Tibial nerve (tissue), 4 donors: ENCODE measurements at places on chromosomes 2 and 18.

DNA sequence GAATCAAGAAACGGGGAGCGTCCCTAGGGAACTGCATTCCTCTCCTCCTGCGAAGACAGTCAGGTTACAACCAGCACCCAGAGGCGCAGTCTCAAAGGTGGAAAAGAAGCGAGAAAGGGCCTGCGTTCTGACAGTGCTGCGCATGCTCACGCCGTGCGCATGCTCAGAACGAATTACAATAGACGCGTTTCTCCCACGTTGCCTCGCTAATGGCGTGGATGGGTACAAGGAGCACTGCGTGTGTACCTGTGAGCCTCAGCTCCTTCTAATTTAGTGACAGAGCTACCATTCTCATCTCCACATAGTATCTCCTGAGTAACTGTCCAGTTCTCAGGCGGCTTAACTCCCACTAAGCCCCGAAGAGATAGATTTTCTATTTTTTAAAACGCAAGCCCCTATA, 448.8 kb downstream of the TXNL1 start:
- no peaks in the 10 kb centered on the region for H3K36me3 ChIP-seq
- no peaks in the 10 kb centered on the region for H3K27me3 ChIP-seq
- DNase-seq = no peak

DNA sequence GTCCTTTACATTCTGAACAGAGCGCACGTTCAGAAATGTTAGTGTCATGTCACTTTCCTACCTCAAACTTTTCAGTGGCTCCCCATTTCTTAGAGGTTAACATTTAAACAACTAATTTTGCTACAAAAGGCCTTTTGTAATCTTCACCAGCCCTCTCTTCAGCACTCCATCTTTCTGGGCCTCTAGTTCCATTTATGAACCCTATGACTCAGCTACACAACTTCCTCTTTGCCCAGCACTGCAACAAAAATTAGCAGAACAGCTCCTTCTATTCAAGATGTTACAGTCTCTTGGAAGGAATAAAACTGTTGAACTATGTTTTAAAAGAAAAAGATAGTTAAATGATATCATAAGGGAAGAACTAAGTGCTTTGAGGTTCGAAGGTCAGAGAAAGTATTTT, 139.9 kb downstream of the VWC2L start:
- no peaks in the 10 kb centered on the region for H3K4me1 ChIP-seq
- no peak overlapping the region for H3K27ac ChIP-seq
- H3K4me3 ChIP-seq = no peak overlapping the region
- H3K27me3 ChIP-seq = no peaks in the 10 kb centered on the region
- no peaks in the 10 kb centered on the region for H3K36me3 ChIP-seq

GRCh38 chr2:63743982-63744966, 97.4 kb upstream of the UGP2 start:
- H3K4me1 ChIP-seq = no peaks in the 10 kb centered on the region
- no peak overlapping the region for H3K4me3 ChIP-seq
- no peak for DNase-seq

DNA sequence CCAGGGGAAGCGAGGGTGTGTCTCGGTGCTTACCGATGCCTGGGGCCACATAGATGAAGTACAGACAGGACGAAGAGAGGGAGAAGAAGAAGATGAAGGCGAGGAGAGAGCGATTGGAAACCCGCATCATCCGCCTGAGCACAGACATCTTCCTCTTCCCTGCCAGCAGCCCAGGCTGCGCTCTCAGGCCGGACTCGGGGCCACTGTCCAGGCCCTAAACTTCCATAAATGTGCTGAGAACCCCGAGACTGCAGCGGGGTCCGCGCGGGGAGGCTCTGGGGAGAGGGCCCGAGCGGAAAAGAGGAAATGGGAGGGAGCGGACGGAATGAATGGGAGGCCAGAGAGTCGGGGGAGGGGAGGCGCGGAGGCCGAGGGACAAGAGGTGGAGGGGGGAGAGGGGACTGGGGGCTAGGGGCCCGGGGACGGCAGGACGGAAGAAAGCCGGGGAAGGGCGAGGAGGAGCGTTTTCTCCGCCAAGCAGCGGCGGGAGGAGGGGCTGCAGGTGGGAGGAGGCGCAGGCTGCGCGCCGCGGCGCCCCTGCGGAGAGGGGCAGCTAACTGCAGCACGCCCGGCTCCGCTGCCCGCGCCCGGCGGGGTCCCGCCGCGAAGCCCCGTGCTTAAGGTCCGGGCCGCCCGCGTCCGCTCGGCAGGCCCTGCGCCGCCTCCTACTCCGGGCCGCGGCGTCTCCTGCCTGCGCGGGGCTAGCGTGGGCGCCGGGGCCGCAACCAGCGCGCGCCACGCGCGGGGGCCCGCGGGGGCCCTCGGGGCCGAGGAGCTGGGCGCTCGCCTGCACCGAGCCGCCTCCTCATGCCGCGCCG, at the start of gene B4GALT6:
Gene B4GALT6, minus strand, starts transcription at position 303 of the 818 bp plus-strand sequence. Its CDS starts 155 bp downstream, at position 148.
- no peak for DNase-seq
- H3K36me3 ChIP-seq = no peaks in the 10 kb centered on the region
- peak within 1 kb of the TSS; percentile 45 for H3K4me3 ChIP-seq
- H3K27ac ChIP-seq = no peak within 1 kb of the TSS
- H3K4me1 ChIP-seq = no peaks in the 10 kb centered on the region

DNA sequence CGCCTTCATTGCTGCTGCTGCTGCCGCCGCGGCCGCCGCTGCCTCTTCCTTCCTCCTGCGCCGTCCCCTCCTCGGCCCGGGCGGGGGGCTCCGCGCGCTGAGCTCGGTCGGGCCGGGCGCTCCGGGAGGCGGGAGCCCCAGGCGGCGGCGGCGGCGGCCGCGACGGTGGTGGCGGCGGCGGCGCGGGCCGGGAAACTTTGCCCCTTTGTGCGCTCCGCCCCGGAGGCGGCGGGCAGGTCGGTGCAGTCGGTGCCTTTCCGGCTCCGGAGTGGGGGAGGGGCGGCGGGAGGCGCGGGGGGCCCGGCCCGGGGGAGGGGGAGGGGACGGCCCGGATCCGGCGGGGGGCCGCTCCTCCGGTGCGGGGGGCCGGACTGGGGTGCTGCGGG, 205 bp downstream of the TET3 start:
- no peaks in the 10 kb centered on the region for H3K36me3 ChIP-seq
- H3K27ac ChIP-seq = no peak overlapping the region
- H3K4me3 ChIP-seq = no peak overlapping the region
- H3K4me1 ChIP-seq = peaks cover 62% of the 10 kb centered on the region

DNA sequence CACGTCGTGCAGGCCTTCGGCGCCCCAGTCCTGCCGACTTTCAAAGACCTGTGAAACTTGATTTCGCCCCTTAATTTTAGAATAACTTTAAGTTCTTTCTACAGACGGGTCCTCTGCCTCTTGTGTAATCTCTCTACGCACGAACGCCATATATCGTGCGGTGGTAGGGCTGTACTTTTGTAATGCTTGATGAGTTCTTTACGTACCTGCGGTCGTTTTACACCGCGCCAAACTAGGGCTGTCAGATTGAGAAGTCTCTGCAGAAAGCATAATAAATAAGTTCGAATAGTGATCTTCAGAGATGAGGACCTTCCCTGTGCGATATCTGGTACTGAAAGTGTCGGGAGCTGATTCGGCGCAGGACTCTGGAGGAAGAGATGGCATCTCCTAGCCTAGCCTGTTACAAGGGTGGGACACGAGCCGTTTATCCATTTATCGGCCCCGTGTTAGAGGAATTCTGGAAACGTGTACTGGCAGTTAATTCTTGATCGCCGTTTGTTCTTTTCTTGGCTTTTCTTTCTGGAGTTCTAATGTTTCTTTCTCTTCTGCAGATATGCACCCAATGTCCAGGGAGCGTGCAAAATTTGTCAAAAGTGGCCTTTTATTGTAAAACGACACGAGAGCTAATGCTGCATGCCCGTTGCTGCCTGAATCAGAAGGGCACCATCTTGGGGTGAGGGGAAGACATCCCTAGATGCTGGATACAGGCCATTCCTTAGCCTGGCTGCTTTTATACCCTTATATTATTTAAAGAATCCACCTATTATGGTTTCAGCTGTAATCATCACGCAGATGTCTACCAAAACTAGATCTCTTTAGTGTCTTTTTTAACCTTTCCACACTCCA, 781 bp upstream of the SLC5A6 start:
- no peak for DNase-seq
- H3K27ac ChIP-seq = peak overlapping the region; percentile 89
- no peaks in the 10 kb centered on the region for H3K27me3 ChIP-seq

DNA sequence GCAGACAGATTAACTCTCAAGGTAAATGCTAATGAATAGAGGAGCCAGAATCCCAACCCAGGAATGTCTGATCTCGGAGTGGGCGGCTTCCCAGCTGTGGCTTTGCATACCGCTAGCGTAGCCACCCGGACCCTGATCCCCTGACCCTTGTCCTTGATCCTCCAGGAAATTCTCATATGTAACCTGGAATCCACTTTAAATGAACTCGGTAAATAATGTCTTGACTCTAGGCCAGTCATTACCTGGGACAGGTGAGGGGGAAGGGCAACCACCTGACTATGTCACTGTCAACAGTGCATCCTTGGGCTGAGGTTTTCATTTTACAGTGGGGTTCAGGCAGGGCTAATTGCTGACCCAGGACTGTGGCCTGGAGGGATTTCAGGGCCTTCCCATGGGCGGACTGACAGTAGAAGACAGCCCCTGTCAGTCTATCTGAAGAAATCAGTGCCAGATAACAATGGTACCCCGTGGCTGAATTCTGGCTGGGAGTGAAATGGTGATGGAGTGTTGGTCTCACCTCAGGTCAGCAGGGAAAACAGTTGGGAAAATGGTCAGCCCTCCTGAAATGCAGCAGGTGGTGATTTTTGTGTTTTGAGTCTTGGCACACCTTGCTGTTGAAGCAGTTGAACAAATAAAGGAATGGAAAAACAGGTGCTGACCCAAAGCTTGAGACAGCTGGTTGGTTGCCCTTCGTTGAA, 9.6 kb downstream of the ACKR3 start:
- no peaks in the 10 kb centered on the region for H3K27me3 ChIP-seq
- no peak for DNase-seq
- H3K27ac ChIP-seq = peak overlapping the region; percentile 94
- no peak overlapping the region for H3K4me3 ChIP-seq
- no peaks in the 10 kb centered on the region for H3K36me3 ChIP-seq

- H3K27ac ChIP-seq = peak overlapping the region; percentile 65
- H3K4me3 ChIP-seq = no peak overlapping the region
- H3K4me1 ChIP-seq = peaks cover 16% of the 10 kb centered on the region
- no peaks in the 10 kb centered on the region for H3K27me3 ChIP-seq
- H3K36me3 ChIP-seq = no peaks in the 10 kb centered on the region
Observed at GRCh38 chr2:239322416-239323086, 78.3 kb downstream of the HDAC4 start.

- no peaks in the 10 kb centered on the region for H3K36me3 ChIP-seq
- no peak overlapping the region for H3K4me3 ChIP-seq
- H3K27me3 ChIP-seq = no peaks in the 10 kb centered on the region
- DNase-seq = no peak
- no peak overlapping the region for H3K27ac ChIP-seq
- H3K4me1 ChIP-seq = no peaks in the 10 kb centered on the region
Observed at GRCh38 chr2:55985406-55985805, 61.8 kb upstream of the EFEMP1 start.

- no peaks in the 10 kb centered on the region for H3K27me3 ChIP-seq
- no peaks in the 10 kb centered on the region for H3K36me3 ChIP-seq
- peaks cover under 1% of the 10 kb centered on the region for H3K4me1 ChIP-seq
- no peak for DNase-seq
- no peak overlapping the region for H3K4me3 ChIP-seq
Observed at GRCh38 chr2:69168144-69168813, 155.3 kb downstream of the ANTXR1 start.

- peak overlapping the region; percentile 86 for H3K27ac ChIP-seq
- peak; percentile 69 for DNase-seq
- H3K36me3 ChIP-seq = no peaks in the 10 kb centered on the region
- peaks cover 52% of the 10 kb centered on the region for H3K4me1 ChIP-seq
- no peaks in the 10 kb centered on the region for H3K27me3 ChIP-seq
Observed at GRCh38 chr2:54559593-54560145, 103.5 kb downstream of the SPTBN1 start.
